ENCODE measurements at places on chromosomes 12 and 14.

DNA sequence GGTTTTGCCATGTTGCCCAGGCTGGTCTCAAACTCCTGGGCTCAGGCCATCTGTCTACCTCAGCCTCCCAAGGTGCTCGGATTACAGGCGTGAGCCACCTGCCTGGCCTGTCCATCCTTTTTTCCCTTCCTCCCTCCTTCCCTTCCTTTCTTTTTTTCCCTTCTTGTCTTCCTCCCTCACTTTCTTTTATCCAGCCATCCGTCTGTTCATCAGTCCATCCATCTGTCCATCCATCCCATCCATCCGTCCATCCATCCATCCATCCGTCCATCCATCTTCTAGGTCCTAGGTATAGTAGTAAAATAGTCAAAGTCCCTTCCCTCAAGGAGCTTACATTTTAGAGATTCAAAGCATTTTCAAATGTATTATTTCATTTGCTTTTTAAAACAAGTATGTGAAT is 56.8 kb downstream of the CRADD start:
- no peak for DNase-seq

- DNase-seq = peak; percentile 4
Observed at GRCh38 chr12:15527201-15528080, 205.1 kb downstream of the PTPRO start.

GRCh38 chr12:82818271-82819035 is 131.7 kb downstream of the TMTC2 start:
- DNase-seq = no peak

- no peak for DNase-seq
Observed at GRCh38 chr12:111192647-111193046, 176.2 kb downstream of the PHETA1 start.

DNA sequence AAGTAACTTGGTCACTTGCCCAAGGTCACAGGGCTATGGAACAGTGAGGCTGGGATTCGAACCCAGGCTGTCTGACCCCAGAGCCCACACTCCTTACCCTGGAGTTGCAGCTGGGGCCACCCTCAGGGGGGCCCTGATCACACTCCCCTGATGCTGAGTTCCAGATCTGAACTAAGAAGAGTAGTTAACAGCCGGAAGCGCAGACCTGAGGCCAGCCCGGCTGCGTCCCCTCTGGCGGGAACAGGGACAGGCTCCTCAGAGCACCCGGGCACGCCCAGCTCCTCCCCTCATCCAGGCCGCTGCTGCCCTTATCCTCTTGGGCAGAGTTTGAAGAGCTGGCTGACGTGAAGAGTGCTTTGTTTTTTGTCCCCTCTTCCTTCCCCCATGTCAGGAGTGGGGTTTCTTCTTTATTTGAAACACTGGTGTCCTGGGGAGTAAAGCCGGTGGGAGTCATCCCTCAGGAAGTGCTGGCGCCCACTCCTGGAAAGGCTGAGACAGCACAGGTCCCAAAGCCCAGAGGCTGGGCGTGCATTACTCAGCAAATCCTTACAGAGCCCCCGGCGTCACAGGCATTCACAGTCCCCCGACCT is 8.7 kb downstream of the PHB2 start:
- peak; percentile 86 for DNase-seq

DNA sequence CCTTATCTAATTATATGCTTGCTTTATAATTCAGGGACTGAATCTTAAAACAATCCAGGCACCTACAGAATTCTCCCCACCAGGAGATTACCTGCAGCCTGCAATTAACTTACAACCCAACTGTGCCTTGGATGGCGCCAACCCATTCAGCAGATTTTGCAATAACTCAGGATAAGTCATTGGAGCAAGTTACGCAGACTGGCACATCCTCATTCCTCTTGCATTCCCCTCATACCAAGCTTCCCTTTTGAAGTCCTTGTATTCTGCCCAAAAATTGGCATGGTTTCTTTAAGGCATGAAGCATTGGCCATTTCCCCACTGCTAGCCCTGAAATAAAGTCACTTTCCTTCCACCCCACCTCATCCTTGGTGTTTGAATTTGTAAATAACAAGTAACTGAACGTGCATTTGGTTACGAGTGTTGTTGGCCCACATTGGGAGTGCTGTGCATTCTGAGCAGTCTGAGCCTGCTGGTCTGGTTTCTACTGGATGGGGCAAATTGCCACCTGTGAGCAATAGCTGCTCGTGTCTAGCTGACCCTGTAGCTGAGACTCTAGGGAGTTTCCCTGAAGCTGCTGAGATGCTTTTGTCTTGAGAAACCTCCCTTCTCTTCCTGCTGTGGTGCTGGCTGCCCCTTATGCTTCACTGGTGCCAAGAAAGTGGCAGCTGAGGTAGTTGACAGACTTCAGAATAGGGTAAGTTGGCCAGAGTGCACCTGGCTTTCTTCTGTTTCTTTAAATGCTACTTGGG is 99.2 kb upstream of the SCAF11 start:
- DNase-seq = no peak

DNA sequence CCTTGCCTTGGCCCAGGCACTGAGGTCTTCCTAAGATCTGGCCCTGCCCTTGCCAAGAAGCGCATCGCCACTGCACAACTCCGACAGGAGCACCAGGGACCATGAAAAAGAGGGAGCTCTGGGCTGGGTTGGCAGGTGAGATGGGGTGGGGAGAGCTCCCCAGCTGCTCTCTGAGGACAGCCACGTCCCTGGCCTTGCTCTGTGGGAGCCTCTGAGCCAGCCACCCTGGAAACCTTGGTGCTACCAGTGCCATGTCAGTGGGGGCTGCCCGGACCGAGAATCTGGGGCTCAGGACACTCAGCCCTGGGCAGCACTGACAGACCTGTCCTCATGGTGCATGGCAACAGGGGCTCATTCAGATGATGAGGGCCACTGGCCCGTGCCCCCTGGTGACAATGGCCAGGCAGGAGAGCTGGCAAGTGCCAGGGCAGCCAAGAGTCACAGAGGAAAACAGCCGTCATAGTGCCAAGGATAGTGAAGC is 134.8 kb downstream of the ZFP36L1 start:
- no peak for DNase-seq

GRCh38 chr14:83611906-83612390 is 1918.0 kb upstream of the FLRT2 start:
- DNase-seq = no peak

- no peak for DNase-seq
Observed at GRCh38 chr12:26465419-26466097, 270.2 kb downstream of the SSPN start.

- DNase-seq = peak; percentile 49
Observed at GRCh38 chr12:12081836-12082497, 11.2 kb downstream of the BCL2L14 start.

DNA sequence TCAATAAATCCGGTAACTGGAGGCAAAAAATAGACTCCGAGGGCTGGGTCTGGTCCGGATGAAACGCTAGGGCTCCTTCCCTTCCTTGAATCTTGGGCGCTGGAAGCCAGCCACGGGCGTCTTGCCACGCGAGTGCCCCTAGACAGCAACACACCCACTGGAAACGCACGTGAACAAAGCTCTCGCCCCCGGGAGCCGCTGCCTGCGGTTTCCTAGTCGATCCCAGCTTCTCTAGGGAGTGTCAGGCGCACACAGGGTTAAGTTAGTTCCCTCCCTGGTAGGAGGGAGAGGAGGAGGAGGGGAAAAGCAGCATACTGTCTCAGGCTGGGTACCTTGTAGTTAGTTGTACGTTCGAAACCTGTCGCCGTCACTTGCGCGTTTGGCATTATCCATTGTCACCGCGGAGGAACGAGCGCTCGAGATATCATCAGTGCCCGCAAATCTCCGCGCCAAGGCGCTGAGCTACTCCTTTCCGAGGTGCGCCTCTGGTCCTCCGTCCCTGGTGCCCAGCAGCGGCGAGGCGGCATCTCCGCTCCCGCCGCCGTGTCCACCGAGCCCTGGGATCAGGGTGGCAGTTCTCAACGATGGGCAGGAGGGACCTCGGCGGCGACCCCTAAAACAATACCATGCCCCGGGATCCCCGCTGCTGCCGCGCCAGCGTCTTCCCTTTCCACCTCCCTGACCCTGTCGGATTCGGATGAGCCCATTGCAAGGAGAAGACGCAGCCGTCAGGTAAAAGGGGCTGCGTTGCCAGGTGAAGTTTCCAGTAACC is at the start of gene FLRT2:
Gene FLRT2 (plus strand): TSS at position 342 of the 772 bp plus-strand sequence. CDS start 91,371 bp downstream, outside the sequence.
- peak; percentile 74 for DNase-seq

DNA sequence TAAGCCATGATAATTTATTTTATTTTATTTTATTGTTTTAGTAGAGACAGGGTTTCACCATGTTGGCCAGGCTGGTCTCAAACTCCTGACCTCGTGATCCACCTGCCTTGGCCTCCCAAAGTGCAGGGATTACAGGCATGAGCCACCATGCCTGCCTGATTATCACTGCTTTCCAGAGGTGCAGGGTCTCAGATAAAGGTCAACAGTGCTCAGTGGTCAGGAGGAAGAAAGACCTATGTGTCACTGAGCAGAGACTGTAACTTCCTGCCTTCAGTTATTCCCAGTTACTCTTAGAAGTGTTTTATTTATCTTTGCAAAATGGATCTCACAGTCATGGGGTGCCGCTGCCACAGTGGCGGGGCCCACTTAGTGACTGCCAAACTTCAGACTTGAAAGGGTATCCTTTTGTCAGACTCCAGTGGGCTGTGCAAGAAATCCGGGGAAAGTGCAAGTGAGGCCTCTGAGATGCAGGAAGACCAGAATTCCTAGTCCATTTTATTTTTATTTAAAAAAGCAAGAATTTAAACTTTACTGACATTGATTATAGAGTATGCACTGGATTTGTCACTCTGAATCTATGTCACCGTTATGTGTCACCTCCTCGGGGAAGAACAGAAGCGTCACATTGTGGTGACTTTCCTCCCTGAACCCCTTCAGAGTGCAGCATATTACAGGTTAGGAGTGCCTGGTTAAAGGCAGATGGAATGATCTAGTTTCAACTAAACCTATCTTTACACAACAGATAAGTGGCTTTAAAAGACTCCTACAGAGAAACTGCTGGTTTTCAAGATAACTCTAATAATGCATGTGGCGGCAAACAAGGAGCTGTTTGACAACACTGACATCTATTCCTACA is 59.1 kb upstream of the BICD1 start:
- no peak for DNase-seq

DNA sequence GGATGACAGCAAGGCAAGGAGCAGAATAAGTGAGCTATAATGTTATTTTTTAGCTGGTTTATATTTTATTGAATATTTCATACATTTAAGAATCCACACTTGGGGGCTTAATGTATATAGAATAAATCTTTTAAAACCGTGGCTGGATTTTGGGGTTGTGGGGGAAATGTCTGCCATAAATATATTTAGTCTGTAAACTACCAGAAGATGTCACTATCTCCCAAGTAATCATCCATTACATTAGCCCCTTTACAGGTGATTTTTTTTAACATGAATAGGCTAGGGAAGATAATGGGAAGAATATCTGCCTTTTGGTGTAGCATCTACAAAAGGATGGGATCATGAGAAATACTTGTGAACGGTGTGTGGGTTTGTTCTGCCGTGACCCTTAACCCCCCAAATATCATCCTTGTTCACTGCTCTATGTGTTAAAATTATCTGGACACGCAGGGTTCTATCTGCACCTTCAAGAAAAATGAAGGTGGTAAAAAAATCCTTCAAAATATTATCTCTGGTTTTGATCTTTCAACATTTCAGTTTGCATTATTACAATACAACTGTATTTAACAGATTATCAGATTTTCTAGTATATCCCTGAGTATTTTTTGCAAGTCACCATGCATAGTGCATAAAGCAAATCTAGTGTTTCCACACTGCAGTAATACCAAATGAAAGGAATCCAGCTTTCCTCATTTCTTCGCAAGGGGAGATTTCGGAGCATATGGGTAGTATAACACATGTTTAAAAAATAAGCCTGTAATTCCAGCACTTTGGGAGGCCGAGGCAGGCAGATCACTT is 8.0 kb upstream of the SLC17A8 start:
- DNase-seq = peak; percentile 9

DNA sequence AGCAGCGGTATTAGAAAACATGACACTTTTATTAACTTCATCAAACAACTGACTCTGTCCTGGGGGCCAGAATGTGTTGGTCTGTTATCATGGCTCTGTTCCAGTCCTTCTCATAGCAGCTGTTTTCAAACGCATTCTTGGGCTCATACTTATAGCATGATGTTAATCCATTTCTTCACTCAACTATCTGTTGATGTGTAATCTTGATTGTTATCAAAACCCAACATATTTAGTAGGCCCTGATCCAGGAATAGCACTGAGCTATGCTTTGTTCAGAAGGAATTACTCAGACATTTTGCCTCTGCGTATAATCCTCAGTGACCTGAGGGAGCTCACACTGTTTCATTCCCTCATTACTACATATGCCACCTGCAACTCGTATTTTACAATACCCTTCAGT is 315.9 kb downstream of the BMP4 start:
- DNase-seq = peak; percentile 60

- DNase-seq = peak; percentile 67
Observed at GRCh38 chr12:7497661-7498060, 5.9 kb downstream of the CD163 start.

GRCh38 chr14:102248121-102248520 is 56.8 kb downstream of the MOK start:
- DNase-seq = no peak

- peak; percentile 28 for DNase-seq
Observed at GRCh38 chr14:70027785-70028428, 148.7 kb downstream of the SMOC1 start.

- DNase-seq = no peak
Observed at GRCh38 chr14:37816135-37816534, 220.7 kb downstream of the TTC6 start.

GRCh38 chr12:7207866-7208625 is 18.6 kb downstream of the PEX5 start:
- DNase-seq = no peak

DNA sequence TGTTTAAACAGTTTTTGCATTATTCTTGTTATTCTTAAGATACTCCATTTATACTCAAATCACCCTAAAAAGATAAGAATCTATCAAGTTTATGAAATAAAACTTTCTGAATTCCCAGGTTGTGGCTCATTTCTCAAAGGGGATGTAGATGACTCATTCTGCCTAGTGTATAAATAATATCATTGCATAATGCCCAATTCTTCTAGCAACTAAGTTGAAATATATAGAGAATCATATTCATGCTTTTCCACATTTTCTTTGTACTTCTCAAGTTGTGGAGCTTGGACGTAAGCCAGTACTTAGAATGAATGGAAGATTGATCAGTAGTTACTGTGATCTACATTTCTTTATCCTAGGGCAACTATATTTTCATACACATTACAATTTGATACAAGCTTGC is 201.1 kb downstream of the PPFIA2 start:
- DNase-seq = peak; percentile 58

DNA sequence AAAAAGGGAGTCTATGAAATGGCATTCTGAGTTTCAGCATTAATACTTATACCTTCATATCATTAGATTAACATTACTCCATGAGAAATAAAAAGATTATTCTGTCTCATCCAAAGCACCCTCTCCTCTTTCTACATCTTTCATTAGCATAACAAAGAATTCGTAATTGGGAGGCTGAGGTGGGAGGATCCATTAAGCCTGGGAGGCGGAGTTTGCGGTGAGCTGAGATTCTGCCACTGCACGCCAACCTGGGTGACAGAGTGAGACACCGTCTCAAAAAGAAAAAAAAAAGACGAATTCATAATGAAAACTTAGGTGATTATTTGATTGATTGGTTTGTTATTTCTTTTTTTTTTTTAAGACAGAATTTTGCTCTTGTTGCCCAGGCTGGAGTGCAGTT is 1.8 kb upstream of the CDK17 start:
- no peak for DNase-seq
